ENCODE measurements at places on chromosomes 7 and 10.

DNA sequence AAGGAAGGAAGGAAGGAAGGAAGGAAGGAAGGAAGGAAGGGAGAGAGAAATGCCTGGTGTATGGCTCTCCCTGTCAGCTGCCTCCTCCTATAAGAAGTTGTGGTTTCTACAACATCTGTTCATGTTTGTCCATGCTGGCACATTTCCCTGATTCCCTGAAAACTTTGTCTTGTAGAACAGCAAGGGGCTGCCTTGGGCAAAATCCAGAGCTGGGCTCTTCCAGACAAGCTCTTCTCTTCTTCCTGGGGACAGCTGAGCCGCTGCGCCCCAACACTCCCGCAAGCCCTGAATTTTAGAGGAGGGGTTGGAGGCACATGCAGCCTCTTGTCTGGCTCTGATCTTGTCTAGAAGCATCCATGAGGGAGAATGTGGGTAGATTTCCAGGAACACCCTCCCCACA is 282.0 kb upstream of the ADARB2 start:
- no peak for DNase-seq

DNA sequence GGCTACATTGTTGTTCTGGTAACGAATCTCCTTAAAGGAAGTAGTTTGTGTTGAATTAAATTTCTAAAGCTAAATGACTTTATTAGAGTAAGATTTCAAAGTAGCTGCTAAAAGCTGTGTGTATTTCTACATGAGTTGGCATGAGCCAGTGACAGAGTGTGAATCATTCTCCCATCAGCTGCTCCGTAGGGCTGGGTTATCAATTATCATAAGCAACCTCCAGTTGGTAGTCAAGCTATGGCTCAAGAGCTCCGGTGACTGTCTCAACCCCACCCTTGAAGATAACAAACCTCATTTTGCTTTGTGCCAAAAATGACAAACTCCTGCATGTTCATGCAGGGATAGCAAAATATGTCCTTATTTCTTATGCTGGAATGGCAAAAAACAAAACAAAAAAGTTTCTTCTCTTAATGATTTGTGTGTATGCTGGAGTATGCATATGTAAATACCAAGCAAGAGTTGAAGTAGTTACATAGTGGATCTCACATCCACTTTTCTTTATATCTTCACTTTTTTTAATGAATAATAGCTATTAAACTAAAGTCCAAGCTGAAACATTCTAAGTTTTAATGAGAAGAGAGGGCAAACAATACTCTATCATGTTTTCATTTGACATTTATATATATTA is 249.4 kb downstream of the CACNA2D1 start:
- DNase-seq, result no peak

DNA sequence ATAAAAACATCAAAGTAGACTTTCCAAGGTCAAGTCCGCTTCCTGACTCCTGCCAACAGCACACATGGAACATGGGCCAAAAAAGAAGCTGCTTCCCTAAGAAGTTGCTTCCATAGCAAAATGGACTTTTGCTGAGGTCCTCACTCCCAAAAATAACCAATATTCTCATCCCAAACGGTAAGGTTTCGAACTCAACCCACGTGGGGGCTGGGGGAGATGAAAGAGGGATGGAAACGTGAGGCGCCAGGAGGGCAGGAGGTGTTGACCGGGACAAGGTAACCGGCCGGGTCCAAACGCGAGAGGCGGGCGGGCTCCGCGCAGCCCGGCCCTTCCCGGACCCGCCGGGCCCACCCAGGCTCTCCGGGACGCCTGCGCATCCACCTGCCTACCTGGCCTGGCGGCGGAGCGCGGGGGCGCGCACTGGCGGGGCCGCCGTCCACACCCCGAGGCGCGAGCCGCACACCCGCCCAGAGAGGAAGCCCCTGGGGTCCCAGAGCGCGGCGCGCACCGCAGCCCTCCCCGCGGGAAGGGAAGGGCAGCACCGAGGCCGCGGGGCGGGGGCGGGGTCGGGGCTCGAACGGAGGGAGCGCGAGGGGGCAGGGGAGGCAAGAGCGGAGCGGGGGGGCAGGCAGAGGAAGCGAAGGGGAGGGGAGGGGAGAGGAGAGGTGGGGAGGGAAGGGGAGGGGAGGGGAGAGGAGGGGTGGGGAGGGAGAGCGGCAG is 742 bp downstream of the LMBR1 start:
- peak; percentile 29 for DNase-seq

DNA sequence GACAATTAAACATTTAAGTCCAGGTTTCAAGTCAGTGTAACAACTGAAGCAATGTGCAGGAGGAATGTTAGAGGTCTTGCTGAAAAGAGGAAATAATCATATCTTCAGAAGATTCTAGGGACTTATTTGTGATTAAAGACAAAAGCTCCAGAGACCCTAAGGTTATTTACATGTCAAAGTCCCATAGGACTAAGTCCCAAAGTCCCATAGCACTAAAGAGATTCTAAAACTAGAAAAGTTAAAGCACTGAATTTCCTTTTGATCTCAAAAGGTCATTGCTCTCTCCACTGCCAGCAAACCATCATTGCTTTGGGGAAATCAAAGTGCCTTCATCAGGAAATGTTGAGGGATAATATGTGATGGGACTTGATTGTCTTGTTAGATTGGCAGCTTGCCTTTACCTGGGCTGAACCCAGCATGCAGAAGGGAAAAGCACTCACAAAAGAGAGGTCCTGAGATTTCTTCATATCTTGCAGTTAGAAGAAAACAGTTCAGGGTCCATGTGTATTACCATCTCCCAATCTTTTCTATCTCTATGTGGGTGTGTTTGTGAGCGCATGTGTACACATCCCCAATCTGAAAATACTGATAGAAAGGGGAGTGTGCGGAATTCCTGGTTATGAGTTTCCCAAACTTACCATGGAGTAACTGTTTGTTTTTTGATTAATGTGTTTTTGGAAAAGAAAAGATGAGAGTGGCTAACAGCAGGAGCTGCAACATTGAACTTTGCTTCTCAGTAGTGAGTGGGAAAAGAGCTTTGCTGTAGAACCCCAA is 21.8 kb downstream of the NUDT13 start:
- no peak for DNase-seq

- no peak for DNase-seq
Measured at GRCh38 chr10:96401036-96401435, 42.2 kb upstream of the OPALIN start.

DNA sequence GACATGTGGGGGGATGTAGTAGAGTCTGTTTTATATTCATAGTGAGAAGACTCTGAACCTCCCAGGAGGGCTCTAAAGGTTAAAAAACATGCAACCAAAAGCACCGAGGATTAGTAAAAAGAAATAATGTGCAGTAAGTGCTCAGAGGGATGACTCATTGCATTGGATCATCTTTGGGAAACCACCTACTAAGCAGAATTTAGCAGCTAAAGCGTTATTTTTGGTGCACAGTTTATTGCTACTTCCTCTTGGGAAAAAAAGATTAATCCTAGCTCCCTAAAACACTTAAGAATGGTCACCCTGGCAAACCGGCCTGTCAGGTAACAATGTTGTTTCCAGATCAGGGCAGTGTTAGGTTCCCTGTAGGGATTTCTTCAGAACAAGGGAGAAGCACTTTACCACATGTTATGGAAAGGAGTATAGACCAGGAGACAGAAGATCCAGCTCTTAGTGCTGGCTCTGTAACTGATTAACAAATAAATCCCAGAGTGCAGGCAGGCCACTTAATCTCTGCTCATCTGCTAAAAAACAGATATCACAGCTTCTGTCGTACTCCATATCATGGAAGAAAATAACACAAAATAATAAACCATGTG is 44.8 kb upstream of the FAM133B start:
- no peak for DNase-seq

DNA sequence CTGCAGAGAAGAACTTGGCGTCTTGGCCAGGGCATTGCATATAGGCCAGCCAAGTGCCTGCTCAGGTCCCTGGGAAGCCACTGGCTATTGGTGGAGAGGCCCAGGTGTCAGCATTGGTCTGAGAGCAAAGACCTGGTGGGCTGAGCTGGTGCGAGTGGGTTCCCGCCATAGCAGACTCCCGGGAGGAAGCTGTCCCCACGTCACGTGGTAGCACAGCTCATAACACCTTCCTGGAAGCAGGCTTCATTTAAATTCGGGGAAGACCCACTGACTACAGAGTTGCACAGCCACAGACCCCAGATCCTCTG is 130.5 kb downstream of the WDR37 start:
- DNase-seq, result no peak

DNA sequence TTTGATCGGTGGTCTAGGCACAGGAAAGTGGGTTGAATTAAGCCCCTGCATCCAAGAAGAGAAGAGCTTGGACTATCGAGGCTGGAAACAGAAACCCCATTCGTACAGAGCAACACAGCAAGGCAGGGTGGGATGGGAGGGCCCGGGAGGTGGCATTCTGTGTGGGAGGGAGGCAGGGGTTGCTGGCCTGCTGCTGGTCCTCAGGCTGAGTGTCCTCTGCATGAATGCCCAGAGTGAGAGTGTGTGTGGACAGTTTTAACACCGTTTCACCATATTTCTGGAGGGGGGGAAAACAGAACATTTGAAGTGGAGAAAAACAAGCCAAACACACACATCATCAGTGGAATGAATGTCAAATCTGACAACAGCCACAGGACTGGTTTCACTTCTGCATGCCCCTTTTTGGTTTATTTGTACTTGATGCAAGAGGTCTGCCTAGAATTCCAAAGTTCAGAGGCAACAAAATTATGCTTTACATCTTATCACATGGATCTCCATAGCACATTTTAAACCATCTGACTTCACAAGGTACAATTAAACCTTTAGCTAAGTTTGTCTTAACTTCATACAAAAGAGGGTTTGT is 11.1 kb upstream of the ENO4 start:
- no peak for DNase-seq

DNA sequence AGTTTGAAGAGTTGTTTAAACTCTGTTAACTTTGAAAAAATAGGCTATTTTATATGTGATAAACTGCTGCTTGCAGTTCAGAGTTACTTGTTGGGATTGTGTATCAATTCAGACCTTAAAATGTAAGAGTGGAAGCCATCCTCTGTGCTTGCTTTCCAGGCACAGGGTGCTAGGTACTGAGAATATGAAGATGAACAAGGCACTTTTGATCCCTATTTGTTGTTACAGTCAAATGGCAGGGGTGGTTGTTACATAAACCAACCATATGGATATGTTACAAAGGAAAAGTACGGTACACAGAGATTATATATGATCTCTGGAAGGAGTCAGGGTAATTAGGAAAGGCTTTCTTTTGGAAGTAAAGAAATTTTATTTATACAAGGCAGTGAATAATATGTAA is 63.8 kb downstream of the REEP3 start:
- no peak for DNase-seq

DNA sequence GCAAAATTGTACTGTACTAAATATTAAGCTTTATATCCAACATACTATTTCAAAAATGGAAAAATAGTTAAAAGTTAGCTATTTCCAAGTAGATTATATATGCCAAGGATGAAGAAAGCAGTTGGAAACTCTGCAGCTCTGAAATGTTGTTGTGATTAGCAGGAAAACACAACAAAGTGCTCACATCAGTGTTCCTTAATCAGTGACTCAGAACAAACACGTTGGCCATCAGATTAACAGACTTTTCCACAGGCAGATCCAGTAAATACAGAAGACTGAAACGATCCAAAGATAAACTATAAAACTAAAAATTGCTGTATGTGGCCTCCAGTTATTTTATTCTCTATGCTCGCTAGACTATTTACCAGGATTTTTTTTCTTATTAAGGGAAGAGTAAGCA is 99.6 kb upstream of the SEMA3D start:
- no peak for DNase-seq

DNA sequence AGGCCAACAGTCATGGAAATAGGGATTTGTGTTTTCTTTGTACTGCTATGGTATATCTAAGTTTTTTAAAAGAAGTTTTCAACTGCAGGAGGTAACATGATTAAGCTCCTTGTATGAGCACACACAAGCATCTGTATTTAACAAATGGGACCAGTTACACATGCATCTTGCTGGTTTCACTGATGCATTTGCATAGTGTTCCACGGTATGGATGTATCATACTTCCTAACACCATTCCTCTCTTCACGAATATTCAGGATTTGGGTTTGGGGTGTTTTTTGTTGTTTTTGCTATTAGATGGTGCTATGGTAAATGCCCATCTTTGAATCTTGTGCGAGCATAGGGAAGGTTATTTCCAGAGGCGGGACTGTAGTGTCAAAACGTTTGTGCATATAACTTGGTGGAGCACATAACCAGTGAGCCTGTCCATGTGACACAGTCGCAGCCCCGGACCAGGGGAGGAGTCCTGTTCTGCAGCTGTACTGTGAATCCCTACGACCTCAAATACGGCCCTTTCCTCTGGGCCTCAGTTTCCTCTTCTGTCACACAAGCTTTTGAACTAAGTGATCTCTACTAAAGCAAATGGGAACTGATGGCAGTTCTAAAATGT is 1.9 kb downstream of the H2BK1 start:
- no peak for DNase-seq

GRCh38 chr10:101607124-101607523 is 19.0 kb downstream of the DPCD start:
- DNase-seq, result no peak

DNA sequence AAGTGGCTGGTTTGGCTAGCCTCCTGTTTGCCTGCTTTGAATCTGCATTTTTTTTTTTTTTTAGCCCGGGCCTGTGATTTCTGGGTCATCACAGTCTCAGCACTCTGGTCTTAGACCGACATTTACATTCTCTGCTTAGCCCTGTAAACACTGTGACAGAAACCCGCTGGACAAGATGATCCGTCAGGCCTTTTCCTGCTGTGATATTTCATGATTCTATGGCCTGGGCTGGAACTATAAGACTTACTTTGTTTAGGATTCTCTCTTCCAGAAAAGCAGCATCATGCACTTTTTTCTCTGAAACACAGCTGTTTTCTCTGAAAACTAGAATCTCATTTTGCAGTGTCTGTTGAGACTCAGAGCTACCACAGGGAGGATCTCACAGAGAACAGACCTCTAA is 705.5 kb downstream of the GRID1 start:
- no peak for DNase-seq

- no peak for DNase-seq
Measured at GRCh38 chr7:143351060-143351459, 11.5 kb downstream of the FAM131B start.

DNA sequence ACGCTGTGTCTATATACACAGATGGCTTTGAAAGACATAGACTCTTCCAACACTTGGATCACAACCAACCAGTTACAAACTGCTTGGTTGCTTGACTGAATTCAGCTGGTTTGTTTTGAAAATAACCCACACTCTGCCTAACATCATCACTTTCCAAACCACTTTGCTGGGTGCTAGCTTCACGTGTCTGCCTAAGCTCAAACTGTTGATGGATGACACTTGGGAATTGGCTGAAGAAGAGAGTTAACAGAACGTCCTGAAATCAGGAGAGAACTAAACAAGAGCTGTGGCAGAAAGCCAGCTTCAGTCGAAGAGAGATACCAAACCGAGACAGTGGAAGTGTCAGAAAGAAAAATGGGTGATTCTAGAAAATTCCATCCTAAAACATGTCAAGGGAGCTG is 420.8 kb upstream of the AUTS2 start:
- DNase-seq, result no peak

DNA sequence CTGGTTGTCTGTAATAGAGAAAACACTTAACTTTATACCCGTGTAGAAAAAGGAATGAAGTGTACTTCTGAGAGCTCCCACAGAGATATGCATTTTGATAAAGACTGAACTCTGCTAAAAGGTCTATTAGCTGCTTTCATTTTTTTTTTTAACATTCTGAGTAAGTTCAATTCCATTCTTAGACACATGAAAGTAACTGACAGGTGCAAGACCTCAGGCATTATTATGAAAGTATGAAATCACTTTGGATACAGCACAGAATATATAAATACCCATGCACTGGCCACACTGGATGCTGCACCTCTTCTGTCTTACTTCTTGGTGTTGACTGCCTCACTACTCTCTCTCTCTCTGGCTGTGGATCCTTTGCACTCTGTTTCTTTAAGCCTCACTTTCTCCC is 46.2 kb downstream of the VWDE start:
- DNase-seq, result no peak

Measured in stimulated activated CD4-positive, alpha-beta T cell treated with anti-CD3 and anti-CD28 coated beads, Interleukin-15, amount 100 ng/mL, for 48 hours (primary cell).